ENCODE measurements at places on chromosomes 16 and 17. TPM values are rescaled to one million over a fixed set of nuclear protein-coding genes. Genes with fewer than 3 reads are reported as not detected.

The TEX19 gene
- not detected for total RNA-seq

The ZFPM1 gene
- 18.6 TPM for total RNA-seq

The KRTAP16-1 gene
- total RNA-seq = not detected

The C16orf74 gene
- 0.87 TPM for total RNA-seq

The PIRT gene
- not detected for total RNA-seq

DNA sequence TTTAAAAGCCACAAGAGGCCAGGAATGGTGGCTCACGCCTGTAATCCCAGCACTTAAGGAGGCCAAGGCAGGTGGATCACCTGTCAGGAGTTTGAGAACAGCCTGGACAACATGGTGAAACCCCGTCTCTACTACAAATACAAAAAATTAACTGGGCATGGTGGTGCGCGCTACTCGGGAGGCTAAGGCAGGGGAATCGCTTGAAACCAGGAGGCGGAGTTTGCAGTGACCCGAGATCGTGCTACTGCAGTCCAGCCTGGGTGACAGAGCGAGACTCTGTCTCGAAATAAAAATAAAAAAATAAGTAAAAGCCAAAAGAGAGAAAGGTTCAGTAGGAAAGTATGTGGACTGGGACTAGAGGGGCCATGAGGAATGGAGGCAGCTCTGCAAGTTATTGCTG, 13.1 kb upstream of the ITGAL start:
- no peaks in the 10 kb centered on the region for H3K36me3 ChIP-seq
- H3K27ac ChIP-seq = no peak overlapping the region

DNA sequence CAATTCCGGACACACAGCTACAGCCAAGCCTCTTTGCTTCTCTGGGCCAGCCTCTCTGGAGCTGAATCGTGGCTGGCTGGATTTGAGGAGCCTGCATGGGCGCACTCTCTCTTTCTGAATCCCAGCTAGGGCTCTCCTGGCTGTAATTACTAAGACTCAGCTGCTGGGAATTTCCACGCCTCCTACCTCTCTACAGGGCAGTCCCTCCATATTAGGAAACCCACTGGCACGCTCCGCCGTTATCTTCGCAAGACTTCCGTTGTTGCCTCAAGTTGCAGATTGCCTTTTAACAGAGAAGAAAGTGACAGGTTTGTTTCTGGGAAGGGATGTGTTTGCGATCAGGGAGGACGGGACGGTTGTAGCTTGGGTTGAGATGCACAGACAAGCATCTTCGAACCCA, 188.4 kb upstream of the NLRP1 start:
- no peaks in the 10 kb centered on the region for H3K27me3 ChIP-seq
- H3K4me3 ChIP-seq = no peak overlapping the region
- no peak for DNase-seq
- no peak overlapping the region for H3K27ac ChIP-seq

GRCh38 chr16:78235168-78235800, 135.8 kb downstream of the WWOX start:
- DNase-seq = peak; percentile 66
- no peaks in the 10 kb centered on the region for H3K36me3 ChIP-seq
- H3K27ac ChIP-seq = no peak overlapping the region
- H3K27me3 ChIP-seq = no peaks in the 10 kb centered on the region
- H3K4me3 ChIP-seq = no peak overlapping the region

DNA sequence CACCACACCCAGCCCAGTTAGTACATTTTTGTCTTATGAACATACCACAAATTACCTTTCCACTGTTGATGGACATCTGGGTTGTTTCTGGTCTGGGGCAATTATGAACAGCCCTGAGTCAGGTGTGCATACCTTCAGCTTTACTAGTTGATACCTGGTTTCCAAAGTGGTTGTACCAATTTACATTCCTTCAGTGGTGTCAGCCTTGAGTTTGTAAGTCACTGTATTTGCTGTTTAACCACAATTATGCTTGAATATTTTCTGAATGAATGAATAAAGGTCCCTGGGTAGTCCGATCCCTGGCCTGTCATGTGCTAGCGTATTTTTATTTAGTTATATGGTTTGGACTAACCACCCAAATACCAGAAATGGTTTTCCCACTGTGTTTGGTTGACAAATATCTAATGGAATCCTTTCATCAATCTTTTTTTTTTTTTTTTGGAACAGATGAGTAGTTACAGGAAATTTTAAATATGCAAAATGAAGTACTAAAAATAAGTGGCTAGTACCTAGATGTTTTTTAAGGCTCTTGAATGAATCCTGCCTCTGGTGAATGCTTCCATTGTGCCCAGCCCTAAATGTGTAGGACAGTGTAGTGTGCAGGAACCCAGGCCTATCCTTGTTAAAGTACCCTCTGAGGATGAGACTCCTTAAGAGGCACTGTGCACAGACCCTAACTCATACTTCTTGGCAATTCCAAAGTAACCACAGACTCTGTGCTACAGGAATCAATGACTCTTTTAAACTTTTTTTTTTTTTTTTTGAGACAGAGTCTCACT, 3.7 kb downstream of the DUSP14 start:
- H3K4me1 ChIP-seq = peaks cover under 1% of the 10 kb centered on the region
- DNase-seq = no peak
- H3K4me3 ChIP-seq = no peak overlapping the region

GRCh38 chr16:63461248-63461841, 1425.1 kb upstream of the CDH8 start:
- DNase-seq = peak; percentile 11
- no peaks in the 10 kb centered on the region for H3K36me3 ChIP-seq
- no peaks in the 10 kb centered on the region for H3K27me3 ChIP-seq
- H3K4me1 ChIP-seq = no peaks in the 10 kb centered on the region
- H3K4me3 ChIP-seq = no peak overlapping the region
- no peak overlapping the region for H3K27ac ChIP-seq

GRCh38 chr17:75622076-75622475, 11.2 kb upstream of the SMIM5 start:
- H3K27me3 ChIP-seq = no peaks in the 10 kb centered on the region
- no peak overlapping the region for H3K4me3 ChIP-seq
- no peaks in the 10 kb centered on the region for H3K36me3 ChIP-seq
- no peaks in the 10 kb centered on the region for H3K4me1 ChIP-seq
- H3K27ac ChIP-seq = no peak overlapping the region

DNA sequence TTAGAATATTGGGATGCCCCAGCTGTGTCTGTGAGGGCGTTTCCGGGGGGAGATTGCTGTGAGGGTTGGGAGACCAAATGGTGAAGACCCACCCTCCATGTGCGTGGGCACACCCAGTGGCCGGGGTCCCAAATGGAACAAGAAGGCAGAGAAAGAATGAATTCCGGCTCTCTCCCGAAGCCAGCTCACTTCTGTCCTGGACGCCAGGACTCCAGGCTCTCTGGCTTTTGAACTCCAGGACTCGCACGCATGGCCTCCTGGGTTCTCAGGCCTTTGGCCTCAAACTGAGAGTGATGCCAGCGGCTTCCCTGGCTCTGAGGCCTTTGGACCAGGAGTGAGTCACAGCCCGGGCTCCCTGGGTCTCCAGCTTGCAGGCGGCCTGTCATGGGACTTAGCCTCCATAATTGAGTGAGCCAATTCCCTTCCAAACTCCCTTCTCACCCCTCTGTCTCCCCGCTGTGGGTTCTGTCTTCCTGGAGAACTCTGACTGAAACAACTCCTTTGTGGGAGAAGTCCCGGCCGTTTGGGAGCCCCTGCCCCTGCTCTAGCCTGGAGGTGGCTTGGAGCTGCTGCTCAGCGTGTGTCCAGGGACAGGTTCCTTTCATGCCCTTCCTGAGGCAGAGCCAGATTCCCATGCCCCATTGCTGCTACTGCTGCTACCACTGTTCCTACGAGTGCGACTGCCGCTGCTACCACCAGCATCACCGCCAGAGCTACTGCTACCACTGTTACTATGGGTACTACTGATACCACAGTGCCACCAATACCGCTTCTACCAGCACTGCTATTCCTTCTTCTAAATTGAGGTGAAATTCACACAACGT, 49.8 kb upstream of the CBX4 start:
- no peaks in the 10 kb centered on the region for H3K36me3 ChIP-seq
- no peaks in the 10 kb centered on the region for H3K27me3 ChIP-seq
- peak; percentile 35 for DNase-seq
- no peak overlapping the region for H3K27ac ChIP-seq
